Stimulated activated CD4-positive, alpha-beta T cell treated with anti-CD3 and anti-CD28 coated beads, Interleukin-2, amount 100 ng/mL, for 48 hours (primary cell): ENCODE measurements at places on chromosomes 2 and 18.

GRCh38 chr2:102258025-102258385 is 53.4 kb upstream of the IL1RL1 start:
- DNase-seq: no peak

- DNase-seq: no peak
These were observed 9.8 kb downstream of the TBR1 start for GRCh38 chr2:161425728-161426454.

DNA sequence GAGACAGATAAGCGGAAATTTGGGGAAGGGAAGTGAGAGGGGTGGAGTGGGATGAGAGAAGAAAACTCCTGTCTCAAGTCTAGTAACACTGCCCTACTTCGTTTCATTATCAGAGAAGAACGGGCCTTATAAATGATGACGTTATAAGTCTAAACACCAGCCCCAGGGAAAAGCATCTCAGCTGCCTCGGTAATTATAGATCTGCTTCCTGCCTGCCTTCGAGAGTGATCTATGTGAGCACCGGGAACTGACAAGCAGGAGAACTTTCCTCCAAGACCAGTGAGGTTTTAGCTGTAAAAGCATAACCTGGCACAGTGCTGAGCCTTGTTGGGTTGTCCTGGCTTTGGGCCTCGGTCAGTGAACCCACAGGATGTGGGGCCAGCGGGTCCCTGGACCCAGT is 227.9 kb upstream of the SIX2 start:
- DNase-seq: no peak

DNA sequence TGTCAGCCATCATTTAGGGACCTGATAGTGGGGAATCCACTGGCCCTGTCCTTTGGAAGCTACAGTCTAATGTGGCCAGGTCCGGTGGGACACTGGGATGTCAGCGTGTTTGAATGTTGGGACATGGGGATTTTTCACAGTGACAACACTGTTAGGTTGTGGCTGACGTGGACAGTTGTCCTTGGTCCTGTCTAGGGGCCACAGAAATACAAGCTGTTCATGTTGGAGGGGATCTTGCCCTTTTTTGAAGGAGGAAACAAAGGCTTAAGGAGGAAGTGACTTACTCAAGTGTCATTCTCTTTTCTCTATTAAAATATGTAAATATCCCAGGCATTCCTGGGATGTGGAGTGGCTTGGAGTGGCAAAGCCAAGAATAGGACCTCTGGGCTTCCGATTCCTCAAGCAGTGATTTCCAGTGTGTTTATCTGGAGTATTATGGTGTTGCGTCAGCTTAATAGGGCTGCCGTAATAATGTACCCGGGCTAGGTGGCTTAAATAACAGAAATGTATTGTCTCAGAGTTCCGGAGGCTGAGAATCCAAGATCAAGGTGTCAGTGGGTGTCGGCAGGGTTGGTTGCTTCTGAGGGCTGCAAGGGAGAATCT is 8.5 kb downstream of the ACOXL start:
- DNase-seq: no peak

- DNase-seq: no peak
These were observed 585.1 kb downstream of the ZEB2 start for GRCh38 chr2:143934626-143935481.
